Mesenteric fat pad (tissue), 1 donor: ENCODE measurements at places on chromosomes 2 and 18.

DNA sequence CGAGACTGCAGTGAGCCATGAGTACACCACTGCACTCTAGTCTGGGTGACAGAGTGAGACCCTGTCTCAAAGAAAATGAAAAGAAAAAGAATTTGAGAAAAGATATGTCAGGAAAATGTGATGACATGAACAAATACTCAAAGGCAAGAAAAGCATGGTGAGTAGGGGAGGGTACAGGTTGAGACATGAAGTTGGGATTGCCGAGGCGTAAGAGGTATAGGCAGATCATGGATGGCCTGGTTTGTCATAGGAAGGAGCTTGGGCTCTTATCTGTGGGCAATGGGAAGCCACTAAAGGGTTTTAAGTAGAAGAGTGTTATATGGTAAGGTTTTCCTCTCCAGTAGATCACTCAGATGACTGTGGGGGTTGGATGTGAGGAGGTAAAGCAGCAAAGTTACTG lies 32.3 kb downstream of the SPAST start:
- no peak for DNase-seq

DNA sequence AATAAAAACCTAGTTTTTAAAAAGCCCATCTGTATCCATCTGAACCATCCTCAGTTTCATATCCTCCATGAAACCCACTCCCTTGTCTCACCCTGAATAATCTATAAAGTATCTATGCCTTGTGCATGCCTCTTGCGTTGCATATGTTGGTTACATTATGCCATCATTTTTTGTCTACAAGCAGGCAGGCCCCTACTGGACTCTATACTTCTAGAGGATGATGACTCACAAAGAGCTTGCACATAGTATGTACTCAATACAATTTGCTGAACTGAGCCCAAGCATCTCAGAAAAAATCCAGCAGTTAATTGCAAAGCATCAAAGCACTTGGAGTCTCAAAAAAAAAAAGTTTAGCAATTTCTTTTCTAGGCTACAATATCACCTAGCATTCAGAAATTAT lies 95.6 kb downstream of the DYM start:
- DNase-seq, result no peak

- no peak for DNase-seq
Observed at GRCh38 chr2:71706836-71707235, 253.5 kb downstream of the DYSF start.

- DNase-seq, result no peak
Observed at GRCh38 chr2:28681606-28682005, 70.0 kb upstream of the PPP1CB start.

DNA sequence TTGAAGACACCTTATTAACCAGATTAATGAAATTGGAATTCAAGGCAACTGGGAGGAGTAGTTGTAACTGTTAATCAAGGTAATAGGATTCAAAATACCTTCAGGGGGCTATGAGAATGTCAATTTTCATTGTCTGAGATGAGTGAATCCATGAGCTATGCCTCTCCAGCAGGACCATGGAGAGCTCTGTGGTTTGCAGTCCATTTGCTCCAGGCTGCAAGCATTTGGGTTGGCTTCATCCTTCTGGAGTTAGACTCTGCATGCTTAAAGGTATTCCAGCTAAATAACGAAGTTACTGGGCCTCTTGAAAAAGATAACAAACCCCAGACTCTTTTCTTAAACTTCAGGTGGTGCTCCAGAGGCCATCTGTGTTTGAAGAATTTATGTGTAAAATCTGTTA lies 207.1 kb upstream of the SLC8A1 start:
- DNase-seq, result no peak

GRCh38 chr2:38635139-38635538 lies 30.8 kb upstream of the GALM start:
- DNase-seq, result no peak

GRCh38 chr2:206408323-206409320 lies 34.7 kb upstream of the ADAM23 start:
- DNase-seq, result no peak

GRCh38 chr2:31193806-31194205 lies 23.5 kb downstream of the CAPN14 start:
- DNase-seq, result no peak

DNA sequence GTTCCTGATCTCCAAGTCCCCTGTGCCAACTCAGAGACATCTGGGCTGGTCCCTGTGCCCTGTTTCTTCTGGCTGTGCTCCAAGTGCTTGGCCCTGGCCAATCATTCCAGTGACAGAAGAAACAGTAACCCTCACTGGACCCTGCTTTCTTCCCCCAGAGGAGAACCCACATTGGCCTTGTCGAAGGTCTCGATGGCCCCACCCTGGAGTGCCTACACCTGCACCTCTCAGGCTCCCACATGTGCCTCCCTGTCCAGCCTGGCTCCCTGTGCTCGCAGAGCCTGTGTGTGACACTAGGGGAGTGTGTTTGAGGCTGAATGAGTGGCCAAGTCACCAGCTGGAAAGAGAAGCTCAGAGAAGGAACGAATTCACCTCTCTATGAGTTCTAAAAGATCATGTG lies 5.9 kb upstream of the MAL start:
- no peak for DNase-seq

DNA sequence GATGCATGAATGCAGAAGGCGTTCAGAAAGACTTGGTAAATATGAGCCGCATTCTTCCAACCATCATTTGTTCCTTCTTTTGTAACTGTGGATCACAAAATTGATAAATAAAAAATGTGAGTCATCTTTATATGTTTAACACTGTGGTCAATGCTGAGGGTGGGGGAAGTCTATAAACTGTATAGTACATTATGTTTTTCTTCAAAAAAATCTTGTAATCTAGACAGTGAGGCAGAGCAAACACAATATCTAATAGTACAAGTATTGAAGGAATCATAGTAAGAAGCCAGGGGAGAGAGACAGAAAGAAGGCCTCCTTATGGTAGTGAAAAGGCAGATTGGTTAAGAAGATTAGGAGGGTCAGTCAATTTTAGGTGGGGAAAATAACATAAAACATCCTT lies 30.7 kb upstream of the CALCRL start:
- no peak for DNase-seq

DNA sequence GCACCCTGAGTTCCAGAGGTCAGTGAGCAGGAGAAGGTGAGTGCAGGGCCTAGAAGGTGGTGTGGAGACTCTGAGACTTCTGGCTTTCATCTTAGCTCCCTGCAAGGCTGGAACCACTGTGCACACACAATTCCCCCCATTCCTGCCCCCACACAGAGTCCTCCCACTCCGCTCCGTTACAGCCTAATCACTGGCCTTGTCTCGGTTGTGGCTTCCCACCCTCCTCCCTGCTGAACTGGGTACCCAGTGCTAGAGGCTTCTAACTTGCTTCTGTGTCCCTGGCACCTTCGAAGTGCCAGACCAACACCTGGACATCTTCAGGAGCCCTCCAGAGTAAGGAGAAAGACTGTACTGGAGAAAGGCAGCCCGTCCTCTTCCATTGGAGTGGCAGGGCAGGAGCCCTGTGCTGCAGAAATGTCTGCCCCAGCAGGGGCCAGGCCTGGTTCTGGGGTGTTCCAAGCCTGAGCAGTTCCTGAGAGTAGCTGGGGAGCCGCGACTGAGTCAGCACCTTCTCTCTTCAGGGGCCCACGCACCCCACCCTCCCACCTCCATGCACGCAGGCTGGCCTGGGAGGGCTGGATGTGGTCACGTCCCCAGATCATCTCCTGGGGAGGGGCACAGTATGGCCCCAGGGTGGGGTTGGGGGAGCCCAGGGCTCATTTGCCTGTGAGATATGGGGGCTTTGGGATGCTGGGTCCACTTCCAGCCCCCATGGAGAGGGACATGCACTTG lies 23.4 kb downstream of the CROCC2 start:
- DNase-seq, result peak; percentile 71

DNA sequence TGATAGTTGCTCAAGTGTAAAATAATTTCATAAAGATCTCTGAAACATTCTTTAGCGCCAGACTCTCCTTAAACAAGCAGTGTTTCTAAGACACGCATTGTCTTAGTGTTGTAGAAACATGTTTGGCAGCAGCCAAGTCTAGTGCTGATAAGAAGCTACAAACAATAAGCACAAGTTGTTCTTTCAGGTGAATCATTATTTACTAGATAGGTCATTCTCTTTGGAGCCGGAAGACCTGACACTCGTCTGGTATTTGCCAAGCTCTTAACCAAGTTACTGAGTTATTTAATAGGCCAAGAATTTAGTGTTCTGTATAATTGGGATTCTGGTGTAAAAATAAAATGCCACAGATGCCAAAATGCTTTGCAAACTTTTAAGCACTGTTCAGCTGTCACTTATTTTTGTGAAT lies 852.1 kb downstream of the CPS1 start:
- DNase-seq, result no peak

GRCh38 chr2:171147081-171147480 lies 13.6 kb downstream of the TLK1 start:
- DNase-seq, result no peak

- no peak for DNase-seq
Observed at GRCh38 chr2:96153291-96153713, 8.1 kb upstream of the DUSP2 start.

GRCh38 chr2:197804758-197805714 lies 643 bp downstream of the PLCL1 start:
- no peak for DNase-seq

DNA sequence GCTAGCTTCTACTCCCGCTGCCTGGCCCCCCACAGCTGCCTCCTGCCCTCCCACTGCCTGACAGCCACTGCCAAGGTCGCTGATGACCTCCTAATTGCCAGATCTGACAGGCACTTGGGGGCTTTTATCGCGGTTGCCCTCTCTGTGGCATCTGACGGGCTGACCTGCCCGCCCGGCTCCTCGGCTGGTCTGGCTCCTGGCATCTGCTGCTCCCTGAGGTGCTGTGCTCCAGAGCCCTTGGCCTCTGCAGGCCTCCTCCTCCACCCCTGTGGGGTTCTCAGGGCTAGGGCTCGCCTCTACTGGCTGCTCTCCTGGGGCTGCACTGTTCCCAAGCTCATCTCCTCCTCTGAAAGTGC lies 43.1 kb downstream of the INHBB start:
- DNase-seq, result peak; percentile 82

GRCh38 chr2:25788457-25788856 lies 89.8 kb downstream of the ASXL2 start:
- DNase-seq, result no peak

- no peak for DNase-seq
Observed at GRCh38 chr18:1488957-1489356, 584.3 kb downstream of the ADCYAP1 start.

DNA sequence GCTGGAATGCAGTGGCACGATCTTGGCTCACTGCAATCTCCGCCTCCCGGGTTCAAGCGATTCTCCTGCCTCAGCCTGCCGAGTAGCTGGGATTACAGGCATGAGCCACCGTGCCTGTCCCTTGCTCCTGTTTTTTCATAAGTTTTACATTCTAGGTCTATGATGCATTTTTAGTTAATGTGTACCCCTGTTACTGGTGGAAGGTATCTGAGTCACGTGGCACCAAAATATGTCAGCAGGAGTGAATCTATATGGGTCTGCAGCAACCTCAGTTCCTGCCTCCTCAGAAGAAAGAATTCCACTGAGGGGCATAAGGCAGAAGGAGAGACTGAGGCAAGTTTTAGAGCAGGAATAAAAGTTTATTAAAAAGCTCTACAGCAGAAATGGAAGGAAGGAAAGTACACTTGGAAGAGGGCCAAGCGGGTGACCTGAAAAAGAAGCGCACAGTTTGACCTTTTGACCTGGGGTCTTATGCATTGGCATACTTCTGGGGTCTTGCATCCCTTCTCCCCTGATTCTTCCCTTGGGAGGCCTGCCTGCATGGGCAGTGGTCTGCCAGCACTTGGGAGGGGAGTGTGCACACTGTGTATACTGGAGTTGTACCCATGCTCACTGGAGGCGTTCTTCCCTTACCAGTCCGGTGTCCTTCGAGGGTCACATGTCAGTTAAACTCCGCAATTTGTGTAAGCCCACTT lies 1.1 kb upstream of the MFSD2B start:
- DNase-seq, result no peak

- DNase-seq, result no peak
Observed at GRCh38 chr2:84613082-84613481, 96.8 kb downstream of the DNAH6 start.

GRCh38 chr18:13823707-13824395 lies at the start of gene MC5R:
Gene MC5R, plus strand, starts transcription at chr18:13824149. Its CDS starts 1,617 bp downstream, at chr18:13825766.
- no peak for DNase-seq

GRCh38 chr2:18966131-18966530 lies 376.8 kb upstream of the NT5C1B start:
- no peak for DNase-seq

- no peak for DNase-seq
Observed at GRCh38 chr18:9446839-9447238, 28.5 kb upstream of the RALBP1 start.

DNA sequence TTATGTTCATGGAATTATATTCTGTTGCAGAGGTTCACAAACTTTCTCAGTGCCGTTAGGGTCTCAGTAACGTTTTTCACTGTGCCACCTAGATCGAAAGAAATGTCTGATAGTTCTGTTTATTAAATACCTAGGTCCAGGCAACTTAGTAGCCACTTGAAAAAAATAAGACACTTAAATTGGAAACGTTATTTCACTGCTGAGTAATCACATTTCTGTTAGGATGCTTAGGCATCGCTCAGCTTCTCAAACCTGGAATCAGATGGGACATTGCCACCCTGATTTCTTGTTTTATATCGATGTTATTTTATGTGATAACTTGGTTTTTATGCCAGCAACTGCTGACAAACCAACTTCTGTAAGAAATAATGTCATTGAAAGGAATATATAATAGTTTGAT lies 36.0 kb downstream of the ACTR3 start:
- DNase-seq, result no peak

DNA sequence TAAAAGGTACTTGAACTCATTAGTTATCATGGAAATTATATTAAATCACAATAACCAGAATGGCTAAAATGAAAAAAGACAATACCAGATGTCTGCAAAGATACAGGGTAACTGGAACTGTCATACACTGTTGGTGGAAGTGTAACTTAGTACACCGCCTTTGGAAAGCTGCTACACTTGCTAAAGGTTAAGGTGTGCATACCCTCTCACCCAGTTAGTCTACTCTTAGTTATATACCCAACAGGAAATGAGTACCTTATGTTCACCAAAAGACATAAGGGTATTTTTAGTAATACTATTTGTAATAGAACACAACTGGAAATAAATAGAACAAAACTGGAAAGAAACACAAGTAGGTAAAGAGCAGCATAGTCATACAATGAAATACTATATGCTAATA lies 155.8 kb upstream of the THUMPD2 start:
- no peak for DNase-seq

DNA sequence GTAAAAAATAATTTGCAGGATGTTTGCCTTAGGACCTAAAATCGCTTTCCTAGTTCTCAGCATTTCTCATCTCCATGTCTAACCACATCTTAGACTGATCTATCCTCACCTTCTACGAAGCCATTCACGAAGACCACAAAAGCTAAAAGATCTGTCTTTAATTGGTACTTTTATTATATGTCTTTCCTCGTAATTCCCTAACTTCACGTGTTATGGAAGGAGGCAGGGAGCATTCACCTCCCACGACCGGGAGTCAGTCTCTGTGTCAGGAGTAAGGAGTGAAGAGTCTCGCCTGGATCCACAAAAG lies 1.6 kb downstream of the DLGAP1 start:
- DNase-seq, result no peak

- no peak for DNase-seq
Observed at GRCh38 chr2:74742471-74742870, 88.4 kb downstream of the SEMA4F start.

GRCh38 chr2:30113617-30114293 lies 33.1 kb upstream of the YPEL5 start:
- no peak for DNase-seq

- DNase-seq, result no peak
Observed at GRCh38 chr2:232931636-232932035, 61.6 kb downstream of the SNORC start.
